CD8-positive, alpha-beta memory T cell (primary cell): ENCODE measurements at places on chromosomes 6 and 20. TPM values are rescaled to one million over a fixed set of nuclear protein-coding genes. Genes with fewer than 3 reads are reported as not detected.

- no peak for DNase-seq
Measured at GRCh38 chr6:67285770-67286495, 1349.1 kb upstream of the ADGRB3 start.

- DNase-seq, result no peak
Measured at GRCh38 chr20:48523191-48523995, 304.4 kb downstream of the PREX1 start.

DNA sequence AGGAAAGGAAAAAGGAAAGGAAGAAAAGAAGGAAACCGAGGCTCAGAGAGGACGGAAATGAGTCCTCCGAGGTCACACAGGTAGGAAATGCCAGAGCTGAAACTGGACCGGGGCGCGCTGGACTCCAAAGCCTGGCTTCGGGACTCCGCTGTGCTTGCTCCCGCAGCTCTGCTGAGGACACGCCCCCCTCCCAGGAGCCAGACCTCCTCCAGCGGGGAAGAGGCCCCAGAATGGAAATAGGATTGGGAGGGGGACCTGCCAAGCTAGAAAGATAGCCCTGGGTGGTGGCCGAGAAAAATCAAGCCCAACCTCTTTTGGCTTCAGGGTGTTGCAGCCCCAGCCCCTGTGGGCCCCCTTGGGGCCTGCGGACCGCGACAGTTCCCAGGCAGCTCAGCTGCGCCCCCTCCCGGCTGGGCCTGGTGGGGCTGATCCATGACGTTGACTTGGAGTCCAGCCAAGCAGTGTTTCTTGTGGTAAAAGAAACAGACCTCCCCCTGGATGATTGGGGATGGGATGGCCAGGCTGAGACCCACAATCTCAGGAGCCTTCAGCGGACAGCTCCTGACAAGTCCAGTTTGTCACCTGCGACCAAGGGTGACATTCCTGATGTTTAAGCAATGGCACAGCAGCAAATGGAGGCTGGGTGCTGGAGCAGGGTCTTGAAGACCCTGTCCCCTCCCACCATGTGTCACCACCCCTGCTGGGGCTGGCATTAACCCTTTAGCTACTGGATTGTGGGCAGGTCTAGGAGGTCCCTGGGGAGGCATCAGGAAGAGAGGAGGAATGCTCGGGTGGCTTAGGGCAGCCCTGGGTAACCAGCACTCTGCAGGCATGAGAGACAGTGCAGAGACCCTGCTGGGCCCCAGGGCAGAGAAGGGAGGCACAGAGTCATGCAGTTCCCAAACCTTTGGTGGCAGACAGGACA, 55.4 kb downstream of the RIPOR3 start:
- DNase-seq, result peak; percentile 27

DNA sequence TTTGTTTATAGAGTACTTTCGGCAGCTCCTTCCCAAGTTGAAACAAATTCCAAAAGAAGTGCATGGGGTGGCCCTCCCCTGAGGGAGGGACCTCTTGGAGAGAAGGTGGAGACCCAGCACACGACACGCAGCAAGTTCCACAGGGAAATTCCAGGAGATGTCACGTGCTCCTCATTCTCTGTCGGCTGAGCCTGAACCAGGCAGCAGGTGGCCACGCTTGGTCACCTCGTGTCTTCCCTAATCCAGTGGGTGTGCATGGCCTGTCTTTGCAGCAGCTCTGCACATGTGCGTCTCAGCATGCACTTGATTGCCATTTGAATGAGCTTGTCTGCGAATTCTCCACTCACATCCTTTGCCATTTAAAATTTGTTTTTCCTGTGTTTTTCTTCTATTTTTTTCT, 357.4 kb downstream of the CDH4 start:
- DNase-seq, result no peak

GRCh38 chr6:137405806-137406205, 88.4 kb downstream of the OLIG3 start:
- DNase-seq, result no peak

- no peak for DNase-seq
Measured at GRCh38 chr20:32664678-32665159, 9.0 kb downstream of the C20orf203 start.

DNA sequence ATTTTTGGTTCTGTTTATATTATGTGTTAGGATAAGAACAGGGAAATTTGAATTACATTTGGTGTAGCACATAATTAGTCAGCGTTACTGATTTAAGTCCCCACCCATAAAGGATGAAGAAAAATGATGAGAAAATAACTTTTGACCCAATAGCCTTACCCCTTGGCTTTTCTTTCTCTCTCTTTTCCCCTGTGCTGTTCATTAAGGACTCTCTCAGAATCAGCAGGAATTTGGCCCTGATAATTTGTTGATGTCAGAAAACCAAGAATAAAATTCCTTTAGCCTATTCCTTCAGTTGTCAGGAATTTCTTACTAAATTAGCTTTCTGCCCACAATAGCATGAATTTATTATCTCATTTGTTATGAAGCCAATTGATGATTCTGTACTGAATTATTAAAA, 18.5 kb downstream of the PLCB1 start:
- no peak for DNase-seq

GRCh38 chr6:134217798-134218140, 100.1 kb downstream of the SGK1 start:
- no peak for DNase-seq

DNA sequence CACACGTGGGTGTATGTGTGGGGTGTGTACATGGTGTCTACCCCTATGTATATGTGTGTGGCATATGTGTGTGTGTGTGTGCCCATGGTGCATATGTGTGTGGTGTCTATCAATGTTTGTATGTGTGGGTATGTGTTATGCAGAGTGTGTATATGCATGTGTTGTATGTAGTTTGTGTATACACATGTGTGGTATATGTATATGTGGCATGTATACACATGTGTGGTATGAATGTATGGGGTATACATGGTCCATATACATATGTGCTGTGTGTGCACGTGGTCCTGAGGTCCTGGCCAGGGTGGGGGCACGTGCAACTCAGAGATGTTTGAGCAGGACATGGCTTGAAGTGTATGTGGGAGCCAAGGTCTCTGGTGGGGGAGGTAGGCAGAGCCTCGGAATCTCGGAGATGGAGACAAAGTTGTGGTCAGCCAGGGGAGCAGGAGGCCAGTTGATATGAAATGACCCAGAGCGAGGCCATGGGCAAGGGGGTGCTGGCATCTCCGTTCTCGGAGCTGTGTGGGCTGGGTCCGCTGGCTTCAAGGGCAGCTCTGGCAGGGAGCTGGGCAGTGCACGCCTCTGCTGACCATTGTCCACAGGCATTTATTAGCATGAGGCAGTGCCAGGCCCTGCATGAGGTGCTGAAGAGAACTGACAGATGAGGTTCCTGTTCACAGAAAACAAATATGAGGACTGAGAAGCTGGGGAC, 276.2 kb upstream of the CHD6 start:
- no peak for DNase-seq

- no peak for DNase-seq
Measured at GRCh38 chr6:162315291-162315690, 412.3 kb downstream of the PRKN start.

DNA sequence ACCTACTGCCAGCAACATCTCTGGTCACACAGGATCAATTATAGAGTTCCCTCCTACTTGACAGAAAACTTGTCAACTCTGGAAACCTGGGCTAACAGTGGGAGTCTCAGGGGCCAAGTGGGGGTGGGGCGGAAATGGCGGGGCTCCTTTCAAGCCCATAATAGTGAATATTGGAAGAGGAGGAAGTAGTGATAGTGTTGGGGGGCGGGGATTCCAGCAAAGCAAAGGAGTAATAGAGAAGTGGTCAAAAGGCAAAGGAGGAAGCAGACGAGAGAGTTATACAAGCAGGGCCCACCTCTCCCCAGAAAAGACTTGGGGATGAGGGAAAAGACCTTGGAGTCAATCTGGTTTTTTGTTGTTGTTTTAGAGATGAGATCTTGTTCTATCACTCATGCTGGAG, 2.1 kb downstream of the DEF6 start:
- DNase-seq, result no peak

DNA sequence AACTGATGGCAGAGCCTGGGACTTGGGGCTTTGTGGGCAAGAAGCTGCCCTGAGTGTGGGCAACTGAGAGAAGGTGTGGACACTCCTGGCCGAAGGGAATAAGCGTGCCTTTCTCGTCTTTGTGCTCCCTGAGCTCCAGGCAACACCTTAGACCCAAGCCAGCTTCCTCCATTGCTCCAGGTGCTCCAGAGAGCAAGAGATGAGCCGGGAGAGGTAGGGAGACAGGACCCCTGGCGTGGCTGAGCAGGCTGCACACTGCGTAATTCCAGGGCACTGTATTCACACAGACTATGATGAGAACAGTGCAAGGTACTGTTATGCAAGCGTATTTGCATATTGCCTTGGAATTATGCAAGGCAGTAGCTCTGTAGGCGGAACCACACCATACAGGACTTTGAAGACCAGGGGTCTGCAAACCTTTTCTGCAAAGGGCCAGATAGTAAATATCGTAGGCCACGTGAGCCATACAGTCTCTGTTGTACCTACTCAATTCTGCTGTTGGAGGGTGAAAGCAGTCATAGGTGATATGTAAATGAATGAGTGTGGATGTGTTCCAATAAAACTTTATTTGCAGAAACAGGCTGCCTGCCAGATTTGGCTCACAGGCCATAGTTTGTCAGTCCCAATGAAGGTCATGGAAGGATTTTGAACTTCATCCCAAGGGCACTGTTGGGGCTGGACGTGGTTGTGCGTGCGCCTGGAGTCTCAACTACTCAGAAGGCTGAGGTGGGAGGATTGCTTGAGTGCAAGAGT, 42.1 kb upstream of the FAM83D start:
- DNase-seq, result peak; percentile 26

- peak; percentile 21 for DNase-seq
Measured at GRCh38 chr20:36093025-36093803, 61.3 kb upstream of the EPB41L1 start.

DNA sequence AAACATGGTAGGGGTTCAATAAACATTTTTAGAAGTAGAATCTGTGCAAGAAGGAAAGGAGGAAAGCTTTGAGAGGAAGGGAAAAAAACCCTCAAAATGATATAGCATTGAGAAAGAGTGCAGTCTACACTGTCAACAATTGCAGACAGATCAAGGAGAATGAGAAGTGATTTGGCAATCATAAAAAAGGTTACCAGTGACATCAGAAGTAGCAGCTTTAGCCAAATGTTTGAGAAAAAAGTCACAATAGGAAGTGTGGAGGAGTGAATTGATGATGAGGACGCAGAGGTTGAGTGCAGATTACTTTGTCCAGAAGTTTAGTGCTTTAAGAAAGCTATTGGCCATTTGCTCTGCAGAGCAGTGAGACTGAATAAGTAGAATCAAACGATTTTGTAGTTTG, 155.0 kb downstream of the GJA1 start:
- no peak for DNase-seq

DNA sequence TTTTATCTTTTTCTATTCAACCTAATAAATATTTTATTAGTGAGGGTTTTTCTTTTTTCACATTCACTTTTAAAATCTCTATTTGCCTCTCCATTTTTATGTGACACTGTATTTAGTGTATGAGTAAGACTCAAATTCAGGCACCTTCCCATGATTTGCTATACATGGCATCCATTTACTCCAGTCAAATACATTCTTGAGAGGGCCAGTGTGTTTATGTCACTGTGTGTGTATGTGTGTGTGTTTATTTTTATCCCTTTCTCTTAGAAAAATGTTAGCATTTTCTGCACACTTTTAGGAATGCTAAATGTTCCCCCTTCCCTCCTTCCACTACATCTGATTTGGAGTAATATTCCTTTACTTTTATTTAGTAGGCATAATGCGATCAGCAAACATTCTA, 290.0 kb downstream of the PACRG start:
- DNase-seq, result no peak

DNA sequence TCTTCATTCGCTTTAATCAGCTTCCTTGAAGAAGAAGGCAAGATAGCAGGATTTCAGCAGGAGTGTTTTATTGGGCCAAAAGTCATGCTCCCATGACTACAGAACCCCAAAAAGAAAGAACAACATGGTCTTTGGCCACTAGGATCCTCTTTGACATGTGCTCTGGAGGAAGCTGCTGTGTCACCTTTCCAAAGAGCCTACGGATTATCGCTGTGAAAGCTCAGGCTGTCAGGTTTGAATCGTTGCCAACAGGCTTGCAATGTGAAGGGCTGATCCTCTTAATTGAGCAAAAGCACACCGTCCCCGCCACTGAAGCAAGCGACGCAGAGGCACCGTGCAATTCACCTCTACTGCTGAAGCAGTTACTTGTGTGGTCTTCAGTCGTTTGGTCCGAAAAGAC, 29.0 kb downstream of the MYLIP start:
- no peak for DNase-seq

DNA sequence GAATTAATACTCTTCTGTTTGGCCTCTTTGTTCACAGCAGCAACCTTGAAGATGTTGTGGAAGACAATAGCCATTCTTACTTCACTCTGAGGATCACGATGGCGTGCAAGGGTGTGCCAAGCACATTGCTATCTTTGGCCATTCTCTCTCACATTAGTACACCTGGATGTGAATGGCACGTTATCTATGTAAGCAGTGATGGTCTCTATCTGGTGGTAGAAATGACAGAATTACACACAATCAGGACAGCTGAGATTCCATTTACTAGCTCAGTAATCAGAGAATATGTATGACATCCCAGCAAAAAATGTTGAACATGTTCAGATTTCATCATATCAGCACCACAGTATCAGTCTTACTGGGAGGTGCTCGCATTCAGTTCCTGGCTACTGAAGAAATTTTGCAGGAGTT, 116.2 kb downstream of the LCA5 start:
- DNase-seq, result no peak

GRCh38 chr6:4320860-4321259, 185.5 kb upstream of the ECI2 start:
- no peak for DNase-seq

DNA sequence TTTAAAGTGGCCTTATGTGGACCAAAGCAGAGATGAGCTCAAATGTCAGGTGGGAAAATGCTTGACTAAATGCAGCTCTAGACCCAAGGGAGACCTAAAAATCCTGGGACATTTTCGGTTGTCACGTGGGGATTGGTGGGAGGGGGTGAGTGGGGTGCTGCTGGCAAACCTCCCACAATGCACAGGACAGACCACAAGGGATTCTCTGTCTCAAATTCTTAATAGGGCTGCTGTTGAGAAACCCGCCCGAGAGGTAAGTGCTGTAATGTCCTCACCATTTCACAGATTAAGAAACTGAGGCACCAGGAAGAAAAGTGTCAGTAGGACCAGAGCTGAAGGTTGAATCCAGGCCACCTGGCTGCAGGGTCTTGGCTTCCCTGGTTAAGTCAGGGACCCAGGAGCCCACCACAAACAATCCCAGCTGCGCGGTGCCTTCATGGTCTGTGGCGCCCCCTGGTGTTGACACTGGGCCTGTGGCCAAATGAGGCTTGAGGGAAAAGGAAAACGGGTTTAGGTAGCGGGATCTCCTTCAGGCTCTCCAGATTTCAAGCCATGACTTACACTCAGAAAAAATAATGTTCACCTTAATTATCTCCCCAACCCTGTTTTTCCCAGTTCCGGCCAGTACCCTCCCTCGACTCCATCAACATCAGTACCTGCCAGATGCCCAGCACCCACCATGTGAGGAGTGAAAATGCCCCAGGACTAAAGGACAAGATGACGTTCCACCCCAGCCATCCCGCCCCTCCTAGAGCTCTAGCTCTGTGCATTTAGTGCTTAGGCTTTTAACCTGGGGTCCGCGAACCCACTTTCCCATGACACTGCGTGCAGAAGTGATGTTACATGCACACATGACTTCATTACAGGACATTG, 7.2 kb downstream of the HLA-G start:
- DNase-seq, result peak; percentile 50

- DNase-seq, result no peak
Measured at GRCh38 chr6:33978412-33979150, 167.3 kb downstream of the GRM4 start.

KCNK5 gene
- 28.4 TPM for total RNA-seq

SLC4A11 gene
- 3.5 TPM for total RNA-seq

MYO6 gene
- total RNA-seq, result 5.8 TPM

TFEB gene
- 12.5 TPM for total RNA-seq

GABRR1 gene
- not detected for total RNA-seq
